ENCODE measurements at places on chromosomes 5 and 9.
A peak's percentile ranks its signal among the peaks of the same experiment; 100 is the strongest.

DNA sequence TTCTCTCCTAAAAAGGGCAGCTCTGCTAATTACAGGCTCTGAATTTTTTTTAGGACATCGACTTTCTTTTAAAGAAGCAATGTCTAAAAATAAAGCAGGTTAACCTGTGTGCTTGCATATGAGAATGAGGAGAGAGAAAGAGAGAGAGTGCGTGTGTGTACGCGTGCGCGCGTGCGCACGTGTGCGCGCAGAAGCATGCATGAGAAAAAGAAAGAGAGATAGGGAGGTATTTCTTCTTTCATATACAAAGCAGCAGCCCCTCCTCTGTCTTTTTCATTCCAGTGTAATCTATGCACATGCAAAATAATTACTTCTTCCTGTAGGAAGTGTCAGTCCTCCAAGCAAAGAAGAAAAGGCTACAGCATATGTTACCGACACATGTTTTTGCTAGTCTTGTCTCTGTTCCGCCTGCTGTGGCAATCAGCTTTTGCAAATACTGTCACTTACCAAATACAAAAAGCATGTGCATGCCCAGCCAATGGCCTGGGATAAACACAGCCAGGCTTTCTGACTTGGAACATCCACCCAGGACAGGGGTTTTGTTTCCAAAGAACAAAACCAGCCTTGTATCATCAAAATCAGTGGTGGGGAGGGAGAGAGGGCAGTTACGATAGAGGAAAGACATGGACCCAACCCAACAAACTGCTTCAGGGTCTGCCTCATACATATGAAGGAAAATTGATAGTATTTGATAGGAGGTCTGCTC, 252.3 kb upstream of the SLC24A2 start:
- DNase-seq = no peak

DNA sequence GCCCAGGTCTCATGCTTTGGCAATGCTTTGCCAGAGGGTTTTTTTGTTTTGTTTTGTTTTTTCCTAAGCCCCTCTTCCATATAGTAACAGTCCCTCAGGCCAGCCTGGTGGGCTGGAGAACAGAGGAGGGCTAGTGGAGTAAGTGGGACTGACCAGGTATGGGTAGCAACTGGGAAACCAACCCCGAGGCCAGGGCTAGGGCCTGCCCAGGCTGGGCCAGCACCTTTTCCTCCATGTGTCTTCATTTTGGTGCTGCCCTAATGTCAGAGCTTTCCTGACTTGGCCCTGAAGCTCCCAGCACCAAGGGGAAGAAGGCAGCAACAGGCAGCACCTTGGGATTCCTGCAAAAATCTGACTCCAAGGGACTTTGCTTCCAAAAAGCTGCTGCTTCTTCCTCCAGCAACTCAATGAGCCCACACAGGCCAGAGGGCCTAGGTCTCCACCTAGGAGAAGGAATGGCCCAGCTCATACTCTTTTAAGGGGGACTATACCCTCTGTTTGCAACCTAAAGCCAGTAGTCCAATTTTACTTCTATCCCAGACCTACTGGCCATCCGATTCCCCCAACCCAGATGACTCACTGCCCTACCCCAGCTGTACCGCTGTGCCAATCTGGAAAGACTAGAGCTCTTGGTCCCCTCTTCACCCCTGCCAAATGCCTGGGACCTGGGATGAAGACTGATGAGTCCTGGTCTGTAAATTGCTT, 105.1 kb downstream of the PSD2 start:
- DNase-seq = no peak

DNA sequence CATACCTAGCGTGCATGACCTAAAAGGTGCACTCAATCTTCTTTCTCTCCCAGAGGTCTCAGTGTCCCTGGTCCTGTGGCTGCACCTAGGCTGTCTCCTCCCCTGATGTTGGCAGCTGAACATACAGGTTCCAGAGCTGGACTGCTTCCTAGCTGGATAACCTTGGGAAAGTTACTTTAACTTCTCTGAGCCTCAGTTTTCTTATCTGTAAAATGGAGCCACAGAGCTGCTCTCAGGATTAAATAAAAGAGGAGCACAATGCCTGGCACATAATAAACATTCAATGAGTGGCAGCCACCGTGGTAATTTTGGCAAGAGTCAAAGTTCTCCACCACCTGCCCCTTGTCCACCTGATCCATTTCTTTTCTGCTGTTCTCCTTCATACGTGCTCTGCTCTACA, 14.0 kb downstream of the MORN5 start:
- DNase-seq = no peak

GRCh38 chr5:33049298-33049697, 338.2 kb downstream of the NPR3 start:
- DNase-seq = no peak

- no peak for DNase-seq
Measured at GRCh38 chr5:93071710-93072109, 509.3 kb downstream of the NR2F1-AS1 start.

GRCh38 chr5:74945561-74946165, 79.5 kb upstream of the FAM169A start:
- DNase-seq = no peak

GRCh38 chr9:72925891-72926290, 27.0 kb downstream of the ALDH1A1 start:
- no peak for DNase-seq

DNA sequence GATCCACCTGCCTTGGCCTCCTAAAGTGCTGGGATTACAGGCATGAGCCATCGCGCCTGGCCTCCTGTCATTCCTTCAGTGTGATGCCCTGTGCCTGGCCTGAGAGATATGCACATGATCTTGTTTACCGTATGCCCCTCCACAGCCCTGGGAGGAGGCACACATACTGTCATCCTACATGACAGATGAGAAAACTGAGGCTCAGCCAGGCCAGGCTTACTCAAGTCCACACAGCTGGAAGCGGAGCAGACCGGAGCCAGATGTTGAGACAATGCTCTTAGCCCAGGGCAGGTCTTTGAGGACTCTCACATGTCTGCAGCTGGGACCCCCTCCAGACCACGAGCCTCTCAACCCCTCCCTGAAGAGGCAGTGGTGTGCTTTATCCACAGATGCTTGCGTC, 38.7 kb upstream of the SH3PXD2B start:
- DNase-seq = no peak

GRCh38 chr9:115289757-115290208, 171.8 kb upstream of the TNC start:
- no peak for DNase-seq

DNA sequence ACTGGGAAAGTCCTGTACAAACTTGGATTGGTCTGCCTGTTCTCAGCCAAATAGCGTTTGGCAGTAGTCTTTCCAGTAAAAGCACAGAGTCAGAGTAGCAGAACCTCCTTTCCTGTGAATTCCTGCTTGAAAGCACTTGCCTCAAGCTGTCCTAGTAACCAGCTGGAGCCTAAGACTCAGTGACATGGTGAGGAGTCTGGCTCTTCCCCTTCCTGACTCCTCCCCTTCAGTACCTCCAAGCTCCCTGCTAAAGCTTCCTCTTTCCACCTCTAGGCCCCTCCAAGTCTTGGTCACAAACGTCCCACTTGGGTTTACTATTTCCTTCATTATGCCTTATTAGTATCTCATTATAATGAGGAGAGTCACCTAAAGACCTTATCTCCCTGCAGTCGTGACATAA, 21.4 kb upstream of the FAM81B start:
- no peak for DNase-seq

DNA sequence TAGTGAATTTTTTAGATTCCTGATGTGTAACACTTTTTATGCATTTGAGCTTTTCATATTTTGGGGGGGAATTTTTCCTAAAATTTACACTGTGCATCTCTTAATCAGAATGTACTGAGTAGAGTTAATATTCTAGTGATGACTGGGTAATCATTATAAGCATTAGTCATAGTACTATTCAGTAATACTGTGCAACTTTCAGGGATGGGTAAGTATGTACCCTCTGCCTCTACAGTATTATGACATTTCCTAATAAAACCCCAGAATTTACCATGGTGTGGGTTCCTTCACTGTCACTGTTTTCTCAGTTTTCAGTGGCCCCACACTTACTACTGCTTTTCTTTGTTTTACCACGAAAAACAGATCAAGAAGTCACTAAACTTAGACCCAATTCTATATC, 2.8 kb upstream of the CMYA5 start:
- DNase-seq = no peak

DNA sequence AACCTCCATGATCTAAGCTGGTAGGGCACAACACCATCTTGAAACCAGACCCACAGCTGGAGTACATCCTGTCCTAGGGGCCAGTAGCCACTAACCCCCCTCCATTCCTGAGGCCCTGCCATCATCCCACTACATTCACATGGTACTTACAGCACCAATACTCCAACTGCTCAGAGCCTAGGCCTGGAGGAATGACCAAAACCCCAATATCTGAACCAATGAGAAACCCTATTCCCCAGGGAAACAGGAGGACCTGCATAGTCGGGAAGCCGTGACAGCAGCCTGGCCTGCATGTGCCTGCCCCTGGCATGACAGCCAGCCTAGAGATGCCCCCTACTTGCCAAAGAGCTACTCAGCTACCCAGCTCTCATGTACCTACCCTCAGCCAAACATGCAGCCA, 65.4 kb upstream of the DMRT1 start:
- DNase-seq = no peak

DNA sequence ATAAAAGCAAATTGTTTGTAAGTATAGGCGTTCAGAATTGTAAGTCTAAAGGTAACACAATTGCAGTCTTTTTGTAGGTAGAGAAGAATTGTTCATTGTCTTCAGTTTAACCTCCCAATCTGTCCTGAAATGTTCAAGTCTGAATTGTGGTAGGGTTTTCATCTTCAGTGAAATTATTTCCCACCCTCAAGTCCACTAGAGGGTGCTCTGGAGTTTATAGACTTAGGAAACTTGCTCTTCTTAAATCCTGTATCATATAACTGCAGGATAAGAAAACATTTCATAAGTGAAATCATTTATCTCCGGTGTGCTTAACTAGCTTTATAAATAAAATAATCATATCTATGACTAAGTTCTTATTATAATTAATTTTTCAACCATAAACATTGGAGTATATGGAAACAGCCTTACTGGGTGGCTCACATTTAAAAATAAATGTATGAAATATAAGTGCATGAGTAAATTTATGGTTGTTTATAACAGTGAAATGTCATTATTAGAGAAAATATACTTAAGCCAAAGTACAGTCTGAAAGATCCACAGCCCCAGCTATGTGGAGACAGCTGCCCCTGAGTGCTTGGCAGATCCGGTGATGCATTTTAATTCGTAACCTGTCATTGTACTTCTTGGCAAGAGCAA, 182.4 kb upstream of the OTULINL start:
- DNase-seq = no peak

- DNase-seq = no peak
Measured at GRCh38 chr5:95285409-95285755, 488 bp upstream of the MCTP1 start.

- DNase-seq = peak; percentile 48
Measured at GRCh38 chr9:19229595-19230354, 718 bp upstream of the DENND4C start.

DNA sequence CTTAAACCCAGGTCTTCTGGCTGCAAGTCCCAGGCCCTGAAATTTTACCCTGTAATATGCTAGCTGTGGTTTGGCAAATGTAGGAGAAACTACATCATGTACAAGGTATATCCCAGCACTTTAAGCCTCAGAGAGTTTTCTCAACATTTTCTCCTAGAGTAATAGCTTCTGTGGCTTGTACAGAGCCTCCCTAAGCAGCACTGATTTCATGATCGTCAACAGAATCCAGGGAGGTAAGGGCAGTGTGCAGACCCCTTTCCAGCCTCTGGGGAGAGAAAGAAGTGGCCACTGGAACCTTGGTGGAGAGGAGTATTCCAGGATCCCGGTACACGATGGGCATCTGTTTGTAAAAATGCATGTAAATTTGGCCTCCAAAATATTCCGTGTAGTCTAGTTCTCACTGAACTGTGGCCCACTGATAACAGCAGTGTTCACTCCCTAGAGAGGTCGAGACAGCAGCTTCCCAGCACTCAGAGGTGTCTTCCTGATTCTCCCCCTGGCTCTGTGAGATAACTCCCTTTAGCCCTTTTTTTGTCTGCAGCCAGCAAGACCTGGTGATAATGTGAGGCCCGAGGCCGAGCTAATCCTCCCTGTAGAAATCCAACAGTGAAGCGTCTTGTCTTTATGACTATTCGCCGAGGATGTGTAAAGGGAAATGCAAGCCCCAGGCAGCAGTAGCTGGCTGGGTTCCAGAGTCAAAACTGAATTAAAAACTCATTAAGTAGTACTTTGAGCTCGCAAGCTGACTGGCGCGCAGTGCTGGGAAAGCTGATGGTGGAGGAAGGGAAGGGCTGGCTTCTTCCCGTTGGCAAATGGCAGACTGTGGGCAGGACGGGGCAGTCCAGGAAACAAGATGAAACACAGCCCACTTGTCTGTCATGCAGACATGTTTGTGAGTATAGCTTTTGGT, 59.0 kb downstream of the MAP1B start:
- no peak for DNase-seq

GRCh38 chr5:80655231-80655774, 520 bp upstream of the DHFR start:
- DNase-seq = no peak

DNA sequence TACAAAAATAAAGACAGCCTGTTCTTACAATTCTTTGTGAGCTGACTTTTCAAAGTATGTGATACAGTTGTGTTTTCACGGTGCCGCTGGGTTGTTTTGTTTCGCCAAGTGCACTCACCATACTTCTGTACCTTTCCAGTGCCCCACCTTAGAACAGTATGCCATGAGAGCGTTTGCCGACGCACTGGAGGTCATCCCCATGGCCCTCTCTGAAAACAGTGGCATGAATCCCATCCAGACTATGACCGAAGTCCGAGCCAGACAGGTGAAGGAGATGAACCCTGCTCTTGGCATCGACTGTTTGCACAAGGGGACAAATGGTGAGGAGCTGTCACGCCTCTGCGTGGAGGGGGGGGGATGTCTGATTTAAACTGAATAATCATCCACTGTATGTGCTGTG, 12.9 kb downstream of the CCT5 start:
- DNase-seq = no peak

DNA sequence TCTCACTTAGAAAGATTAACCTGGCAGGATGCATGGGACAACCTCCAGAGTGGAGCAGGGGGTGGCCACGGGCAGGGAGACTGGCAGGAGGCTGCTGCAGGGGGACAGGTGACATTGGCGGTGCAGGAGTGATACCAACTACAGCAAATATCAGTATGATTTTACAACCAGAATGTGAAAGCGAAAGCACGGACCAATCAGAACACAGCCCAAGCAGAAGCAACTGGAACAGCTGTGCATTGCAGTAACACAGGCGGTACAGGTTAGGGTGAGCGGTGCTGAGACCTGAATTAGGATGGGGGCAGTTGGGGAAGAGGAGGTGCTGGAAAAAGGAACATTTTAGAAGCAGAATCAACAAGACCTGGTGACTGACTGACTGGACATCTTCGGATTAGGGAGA, 29.3 kb downstream of the POLR1E start:
- DNase-seq = no peak

DNA sequence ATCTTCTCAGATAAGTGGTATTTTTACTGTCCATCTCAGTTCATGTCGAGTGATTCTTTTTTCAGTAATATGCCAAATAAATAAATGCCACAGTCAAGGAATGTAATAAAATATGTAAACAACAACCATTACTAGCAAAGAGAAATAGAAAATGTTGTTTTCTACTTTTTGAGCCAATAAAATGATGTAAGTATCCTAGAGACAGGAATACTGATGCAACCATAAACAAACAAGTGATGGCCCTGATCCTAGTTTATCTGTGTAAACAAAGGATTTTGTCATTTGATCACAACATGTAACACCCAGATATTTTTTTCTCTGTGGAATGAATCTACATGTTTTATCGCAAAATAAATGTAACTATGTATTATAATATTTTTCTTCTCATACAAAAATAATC, 1852.8 kb downstream of the EFNA5 start:
- DNase-seq = no peak
